Hematopoietic multipotent progenitor cell (in vitro differentiated cells): ENCODE measurements at places on chromosomes 16 and 17.
A peak's percentile ranks its signal among the peaks of the same experiment; 100 is the strongest.

- no peak for DNase-seq
These were observed 709 bp upstream of the ENO3 start for GRCh38 chr17:4950075-4950745.

DNA sequence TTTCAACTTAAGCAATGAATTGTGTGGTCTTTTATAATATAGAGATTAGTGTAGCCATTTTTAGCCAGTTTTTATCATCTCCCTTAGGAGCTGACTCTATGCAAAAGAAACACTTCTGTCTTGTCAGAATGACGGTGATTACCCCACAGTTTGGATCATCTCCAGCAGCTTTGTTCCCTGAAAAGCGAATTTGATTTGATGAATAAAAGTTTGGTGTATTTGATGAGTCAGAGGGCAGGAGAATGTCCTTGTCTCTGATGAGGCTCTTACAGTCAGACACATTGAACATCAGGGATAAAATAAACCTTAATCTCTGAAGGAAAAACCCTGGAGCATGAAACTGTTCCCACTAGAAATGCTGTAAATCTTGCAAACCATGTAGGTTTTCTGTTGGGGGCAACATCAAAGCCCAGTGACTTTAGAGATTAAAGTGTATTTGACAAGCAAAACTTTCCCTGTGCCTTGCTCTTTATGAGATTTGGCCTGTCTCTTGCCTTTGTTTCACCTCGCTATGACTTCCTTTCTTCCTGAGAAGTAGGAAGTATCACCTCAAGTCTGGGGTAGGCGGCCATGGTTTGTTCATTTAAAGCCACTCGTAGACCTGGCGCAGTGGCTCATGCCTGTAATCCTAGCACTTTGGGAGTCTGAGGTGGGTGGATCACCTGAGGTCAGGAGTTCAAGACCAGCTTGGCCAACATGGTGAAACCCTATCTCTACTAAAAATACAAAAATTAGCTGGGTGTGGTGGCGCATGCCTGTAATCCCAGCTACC lies 209.3 kb downstream of the FTO start:
- DNase-seq = no peak

DNA sequence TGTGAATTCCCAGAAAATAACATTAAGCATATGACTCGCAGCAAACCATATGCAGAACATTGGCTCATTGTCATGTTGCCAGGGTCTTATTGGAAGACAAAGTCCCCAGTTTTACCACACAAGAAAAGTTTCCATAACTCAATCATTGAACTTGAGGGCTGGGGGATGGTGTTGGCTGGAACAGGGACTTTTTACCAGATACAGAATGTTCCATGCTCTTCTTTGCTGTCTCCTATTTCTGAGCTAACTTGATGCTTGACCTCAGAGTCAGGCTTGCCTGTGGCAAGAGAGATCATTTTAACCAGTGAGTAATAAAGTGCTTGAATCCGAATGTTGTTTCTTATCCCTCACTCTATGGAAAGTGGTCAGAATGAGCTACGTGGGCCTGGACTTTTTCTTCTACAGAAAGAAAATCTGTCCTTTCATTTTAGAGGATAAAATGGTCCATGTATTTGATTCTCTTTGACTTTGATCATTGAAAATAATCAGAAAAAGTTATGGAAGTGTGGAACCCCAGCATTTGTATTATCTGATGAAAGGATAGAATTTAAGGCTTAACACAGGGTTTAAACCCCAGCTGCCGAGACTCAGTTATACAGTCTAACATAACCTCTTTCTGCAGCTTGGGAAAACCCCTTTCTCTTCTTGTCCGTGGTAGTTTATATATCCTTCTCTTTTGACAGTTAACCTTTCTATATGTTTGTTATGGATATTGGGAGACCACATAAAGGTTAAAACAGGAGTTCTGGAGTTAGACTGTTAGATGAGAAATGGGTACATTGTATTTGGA lies 67.0 kb downstream of the TUBD1 start:
- DNase-seq = no peak

GRCh38 chr17:69533481-69534234 lies 119.2 kb downstream of the MAP2K6 start:
- no peak for DNase-seq

DNA sequence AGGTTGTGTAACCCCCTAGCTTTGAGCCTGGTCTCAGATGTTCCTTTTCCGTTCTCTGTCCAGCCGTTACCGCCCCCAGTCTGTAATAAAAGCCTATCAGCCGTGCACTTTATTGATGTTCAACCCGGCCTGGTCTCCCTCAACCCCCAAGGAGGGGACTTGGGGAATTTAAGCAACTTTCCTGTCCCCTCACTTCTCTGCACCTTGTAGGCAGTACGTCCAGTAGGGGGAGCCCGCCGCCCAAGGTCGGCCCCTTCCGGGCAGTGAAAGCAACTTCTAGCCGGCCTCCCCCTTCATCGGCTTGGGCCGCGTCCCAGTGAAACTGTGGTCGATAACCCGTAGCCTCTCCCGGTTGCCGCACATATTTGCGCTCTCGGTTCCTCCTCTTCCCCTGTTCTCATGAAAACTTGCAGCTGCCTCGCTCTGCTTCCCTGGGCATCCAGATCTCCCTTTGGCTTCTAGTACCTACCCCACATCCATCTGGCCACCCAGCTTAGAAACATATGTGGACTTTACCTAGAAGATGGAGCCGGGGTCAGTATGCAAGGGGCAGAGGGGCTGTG lies 7.9 kb downstream of the PNPO start:
- DNase-seq = peak; percentile 36

- no peak for DNase-seq
These were observed 56.0 kb downstream of the CYB5D2 start for GRCh38 chr17:4198995-4199394.

DNA sequence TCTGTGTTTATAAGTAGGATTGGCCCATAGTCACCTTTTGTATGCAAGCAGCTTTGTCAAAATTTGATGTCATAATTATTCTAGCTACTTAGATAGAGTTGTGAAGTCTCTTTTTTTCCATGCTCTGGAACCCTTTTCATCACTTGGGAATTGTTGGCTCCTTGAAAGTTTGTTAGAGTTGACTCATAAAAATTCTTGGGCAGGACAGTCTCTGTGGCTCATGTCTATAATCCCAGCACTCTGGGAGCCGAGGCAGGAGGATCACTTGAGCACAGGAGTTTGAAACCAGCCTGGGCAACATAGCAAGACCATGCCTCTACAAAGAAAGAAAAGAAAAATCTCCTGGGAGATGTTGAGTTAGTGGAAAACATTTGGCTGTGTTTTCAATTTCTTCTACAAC lies 45.7 kb upstream of the MRC2 start:
- DNase-seq = no peak

DNA sequence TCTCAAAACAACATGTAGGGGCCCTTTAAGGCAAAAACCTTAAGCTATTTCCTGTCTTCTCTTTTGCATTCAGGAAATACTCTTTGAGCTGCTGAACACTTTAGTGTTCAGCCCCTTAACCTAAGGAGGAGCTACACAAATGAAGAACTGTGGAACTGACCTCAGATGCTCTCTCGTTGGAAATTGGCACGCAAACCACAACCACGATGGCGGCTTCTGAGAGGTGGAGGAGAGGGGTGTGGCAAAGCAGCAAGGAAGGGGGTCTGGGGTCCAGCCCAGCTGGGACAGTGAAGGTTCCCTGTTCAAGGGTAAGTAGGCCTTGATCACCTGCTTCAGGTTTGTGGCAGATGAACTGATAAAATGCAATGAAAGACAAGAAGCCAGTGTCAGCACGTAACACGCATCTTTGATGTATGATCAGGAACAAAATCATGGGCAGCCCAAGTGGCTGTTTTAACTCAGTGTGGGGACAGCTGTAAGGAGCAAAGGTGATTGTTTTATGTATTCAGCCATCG lies 291.6 kb upstream of the TNRC6C start:
- DNase-seq = peak; percentile 79

DNA sequence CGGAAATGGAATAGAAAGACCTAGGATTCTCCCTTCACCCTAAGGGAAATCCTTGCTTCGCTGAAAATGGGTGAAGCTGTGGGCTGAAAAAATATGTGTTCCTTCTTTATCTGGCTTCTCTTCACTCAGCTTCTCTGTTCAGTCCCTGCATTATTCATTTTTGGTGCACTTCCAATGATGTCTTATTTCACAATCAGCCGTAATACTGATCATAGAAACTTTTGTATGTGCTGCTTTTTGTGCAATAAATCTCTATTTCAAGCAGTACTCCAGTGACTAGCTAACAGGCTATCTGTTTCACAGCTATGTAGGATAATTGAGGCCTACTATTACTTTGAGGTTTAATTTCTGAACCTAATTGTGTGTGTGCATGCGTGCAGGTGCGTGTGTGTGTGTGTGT lies 144.6 kb downstream of the FOXL1 start:
- DNase-seq = no peak

DNA sequence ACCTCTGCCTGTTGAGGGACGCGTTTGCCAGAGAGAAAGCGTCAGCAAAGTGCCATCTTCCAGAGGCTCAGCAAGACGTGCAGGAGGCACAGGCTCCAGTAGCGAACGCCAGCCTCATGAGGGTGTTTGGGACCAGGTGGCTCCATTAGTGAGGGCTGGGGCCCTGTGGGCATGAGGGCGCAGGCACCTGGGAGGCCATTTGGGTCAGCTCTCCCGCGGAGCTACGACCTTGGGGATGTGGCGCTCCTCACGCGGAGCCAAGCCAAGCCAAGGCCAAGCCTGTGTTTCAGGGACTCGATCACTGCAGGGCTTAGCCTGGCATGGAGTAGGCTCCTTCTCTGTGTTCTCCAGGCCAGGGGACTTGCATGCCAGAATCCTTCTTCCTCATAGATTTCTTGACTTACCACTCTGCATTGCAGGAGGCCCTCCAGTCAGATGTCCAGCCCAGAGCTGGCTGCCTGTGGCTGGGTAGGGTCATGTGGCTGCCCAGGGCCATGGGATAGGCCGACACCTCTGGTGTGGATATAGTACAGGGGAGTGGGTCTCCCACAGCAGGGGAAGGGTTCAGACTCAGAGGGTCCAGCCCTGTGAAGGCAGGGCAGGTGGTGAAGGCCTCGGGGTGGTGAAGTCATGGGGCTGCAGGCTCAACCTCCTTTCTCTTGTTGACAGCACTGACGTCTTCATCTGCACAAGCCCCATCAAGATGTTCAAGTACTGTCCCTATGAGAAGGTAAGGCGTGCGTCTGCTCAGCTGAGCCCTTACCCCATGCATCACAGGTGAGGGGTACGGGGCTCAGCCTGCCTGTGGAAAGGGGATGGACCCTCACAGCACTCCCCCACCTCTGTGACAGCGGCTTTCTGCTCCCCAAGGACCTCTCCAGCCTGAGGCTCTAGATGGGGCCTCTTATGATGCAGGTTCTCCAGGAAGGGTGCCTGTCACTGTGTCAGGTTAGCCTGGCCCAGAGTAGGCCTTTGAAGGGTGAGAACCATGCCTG lies 19.6 kb downstream of the NT5M start:
- DNase-seq = no peak

DNA sequence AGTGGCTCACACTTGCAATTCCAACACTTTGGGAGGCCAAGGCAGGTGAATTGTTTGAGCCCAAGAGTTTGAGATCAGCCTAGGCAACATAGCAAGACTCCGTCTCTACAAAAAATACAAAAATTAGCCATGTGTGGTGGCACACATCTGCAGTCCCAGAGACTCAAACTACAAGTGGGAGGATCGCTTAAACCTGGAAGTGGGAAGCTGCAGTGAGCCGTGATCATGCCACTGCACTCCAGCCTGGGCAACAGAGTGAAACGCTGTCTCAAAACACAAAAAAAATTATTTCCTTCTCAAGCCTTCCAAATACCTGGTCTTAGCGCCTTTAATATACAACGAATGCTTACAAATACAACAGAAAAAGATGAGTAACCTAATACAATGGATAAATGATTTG lies 19.7 kb upstream of the CBX2 start:
- DNase-seq = no peak

GRCh38 chr17:61519754-61520440 lies 67.7 kb downstream of the TBX4 start:
- DNase-seq = no peak

DNA sequence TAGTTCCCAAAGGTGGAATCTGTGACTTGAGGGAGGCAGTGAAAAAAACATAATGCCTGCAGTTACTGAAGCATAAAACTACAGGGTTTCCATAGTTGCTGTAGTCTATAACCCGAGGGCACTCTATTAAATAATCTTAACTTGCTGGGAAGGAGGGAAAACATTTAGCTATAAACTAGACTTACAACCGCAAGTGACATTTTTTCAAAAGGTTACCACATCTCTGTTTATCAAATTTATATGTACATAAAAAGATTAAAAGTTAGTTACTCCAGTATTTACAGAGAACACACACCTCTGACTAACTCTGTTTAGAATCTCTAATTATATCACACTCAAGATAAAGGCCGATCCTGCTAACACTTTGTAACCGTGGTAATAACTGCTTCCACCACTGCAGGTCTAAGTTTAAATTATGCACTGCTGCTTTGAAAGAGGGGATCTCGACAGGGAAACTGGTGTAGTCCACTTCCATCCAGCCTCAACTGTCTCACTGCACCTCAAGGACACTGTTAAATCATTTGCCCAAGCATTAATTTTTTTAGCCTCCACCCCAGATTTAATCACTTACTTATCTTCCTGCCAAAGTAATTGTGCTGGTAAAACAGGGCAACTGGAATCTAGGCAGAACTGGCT lies 14.6 kb downstream of the KCNJ16 start:
- no peak for DNase-seq

DNA sequence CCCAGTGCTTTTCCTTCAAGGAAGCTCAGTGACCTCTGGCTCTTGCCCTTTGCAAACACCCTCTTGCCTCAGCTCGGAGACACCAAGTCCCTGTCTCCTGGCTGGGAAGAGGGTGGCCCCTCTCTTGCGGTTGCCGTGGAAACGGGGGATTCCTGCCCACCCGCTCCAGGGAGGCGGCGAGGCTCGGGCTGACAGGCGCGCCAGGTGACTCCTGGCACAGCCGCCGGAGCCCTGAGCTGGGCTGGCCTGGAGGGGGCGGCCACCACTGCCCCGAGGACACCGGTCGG lies 71.4 kb downstream of the ABR start:
- DNase-seq = no peak

DNA sequence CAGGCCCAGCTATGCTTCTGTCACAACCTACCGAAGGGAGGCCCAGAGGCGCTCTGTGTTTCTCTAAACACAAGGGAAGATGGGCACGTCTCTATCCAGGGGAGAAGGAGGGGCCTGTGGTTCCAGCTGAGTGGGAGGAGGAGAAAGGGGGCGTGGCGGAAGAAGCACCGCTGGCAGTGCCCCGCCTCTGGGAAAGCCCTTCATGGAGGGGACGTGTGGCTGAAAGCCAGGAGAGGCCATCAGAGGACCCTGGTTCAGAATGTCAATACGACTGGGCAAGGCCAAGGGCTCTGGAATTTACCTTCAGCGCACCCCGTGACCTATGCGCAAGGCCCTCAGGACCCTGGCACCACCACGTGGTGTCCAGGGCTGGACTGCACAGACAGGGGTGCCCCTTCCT lies 12.3 kb upstream of the SLC38A8 start:
- DNase-seq = no peak

GRCh38 chr16:35252356-35252936 lies 1793.0 kb downstream of the TP53TG3F start:
- no peak for DNase-seq

DNA sequence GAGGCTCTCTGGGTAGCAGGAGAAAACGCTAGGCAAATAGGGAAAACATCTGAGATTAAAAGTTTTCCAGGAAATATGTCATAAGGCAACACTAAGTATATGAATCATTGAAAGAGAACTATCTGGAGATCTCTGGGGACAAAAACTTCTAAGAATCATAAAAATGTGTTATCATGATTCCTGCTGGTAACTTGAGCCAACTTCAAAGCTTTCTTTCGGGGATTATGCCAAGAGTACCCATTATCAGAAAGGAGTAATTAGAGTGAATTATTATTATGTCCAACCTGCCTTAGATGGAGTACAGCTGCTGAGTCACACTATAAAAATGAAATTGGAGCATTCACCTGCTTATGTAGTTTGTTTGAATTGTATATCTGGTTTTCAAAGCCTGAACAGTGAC lies 488.5 kb upstream of the SOX9 start:
- no peak for DNase-seq

- no peak for DNase-seq
These were observed 35.9 kb upstream of the TOM1L1 start for GRCh38 chr17:54864636-54865356.
